ENCODE measurements at places on chromosomes 16 and 17. TPM values are rescaled to one million over a fixed set of nuclear protein-coding genes. Genes with fewer than 3 reads are reported as not detected.

- DNase-seq = no peak
Observed at GRCh38 chr16:4529085-4530060, 9.2 kb downstream of the CDIP1 start.

KRT36 gene
- not detected for total RNA-seq

- DNase-seq = no peak
Observed at GRCh38 chr16:1326391-1326790, 7.1 kb upstream of the BAIAP3 start.

GP2 gene
- 558 TPM for total RNA-seq

- DNase-seq = no peak
Observed at GRCh38 chr17:8892338-8892690, 24.8 kb upstream of the PIK3R6 start.

All from mucosa of gallbladder (tissue), 1 donor.